Stimulated activated CD4-positive, alpha-beta T cell treated with anti-CD3 and anti-CD28 coated beads, Interleukin-2, amount 100 ng/mL, for 24 hours (primary cell): ENCODE measurements at places on chromosomes 3 and 15.

- no peak for DNase-seq
Observed at GRCh38 chr3:122253581-122253980, 70.1 kb downstream of the CASR start.

DNA sequence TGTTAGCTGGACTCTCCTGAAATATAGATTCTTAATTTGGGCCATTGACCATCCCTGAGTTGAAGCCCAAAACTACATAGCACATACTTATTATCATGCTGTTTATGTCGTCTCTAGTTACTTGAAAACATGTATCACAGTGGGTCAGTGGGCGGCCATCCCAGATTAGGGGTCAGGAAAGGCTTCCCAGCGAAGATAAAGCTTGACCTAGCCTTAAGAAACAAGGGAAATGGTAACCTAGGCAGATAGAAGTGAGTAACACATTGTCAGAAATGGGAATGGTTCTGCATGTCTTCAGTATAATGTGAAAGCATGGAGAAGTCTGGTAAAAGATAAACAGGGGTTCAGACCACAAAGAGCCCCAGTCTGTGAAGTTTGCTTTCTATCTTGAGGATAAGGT lies 124.7 kb downstream of the C3orf70 start:
- no peak for DNase-seq

DNA sequence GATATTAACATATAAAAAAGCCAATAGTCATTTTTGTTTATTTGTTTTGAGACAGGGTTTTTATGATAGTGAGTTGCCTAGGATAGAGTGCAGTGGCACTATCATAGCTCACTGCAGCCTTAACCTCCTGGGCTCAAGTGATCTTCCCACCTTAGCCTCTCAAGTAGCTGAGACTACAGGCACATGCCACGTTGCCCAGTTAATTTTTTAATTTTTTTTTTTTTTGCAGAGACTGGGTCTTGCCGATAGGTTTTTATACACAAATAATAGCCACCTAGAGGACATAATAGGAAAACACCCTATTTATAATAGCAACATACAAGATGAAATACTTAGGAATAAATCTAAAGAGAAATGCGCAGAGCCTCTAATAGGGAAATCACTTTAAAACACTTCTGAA lies 13.3 kb downstream of the EIF3J start:
- no peak for DNase-seq

- no peak for DNase-seq
Observed at GRCh38 chr15:35289024-35289617, 204.0 kb upstream of the NANOGP8 start.

- DNase-seq, result no peak
Observed at GRCh38 chr15:83061680-83062079, 5.4 kb downstream of the BTBD1 start.

GRCh38 chr3:187005827-187006481 lies 75.6 kb downstream of the ST6GAL1 start:
- DNase-seq, result no peak

GRCh38 chr15:35980719-35981118 lies 434.8 kb upstream of the DPH6 start:
- no peak for DNase-seq

GRCh38 chr3:196688349-196688748 lies 23.7 kb downstream of the CEP19 start:
- DNase-seq, result no peak

DNA sequence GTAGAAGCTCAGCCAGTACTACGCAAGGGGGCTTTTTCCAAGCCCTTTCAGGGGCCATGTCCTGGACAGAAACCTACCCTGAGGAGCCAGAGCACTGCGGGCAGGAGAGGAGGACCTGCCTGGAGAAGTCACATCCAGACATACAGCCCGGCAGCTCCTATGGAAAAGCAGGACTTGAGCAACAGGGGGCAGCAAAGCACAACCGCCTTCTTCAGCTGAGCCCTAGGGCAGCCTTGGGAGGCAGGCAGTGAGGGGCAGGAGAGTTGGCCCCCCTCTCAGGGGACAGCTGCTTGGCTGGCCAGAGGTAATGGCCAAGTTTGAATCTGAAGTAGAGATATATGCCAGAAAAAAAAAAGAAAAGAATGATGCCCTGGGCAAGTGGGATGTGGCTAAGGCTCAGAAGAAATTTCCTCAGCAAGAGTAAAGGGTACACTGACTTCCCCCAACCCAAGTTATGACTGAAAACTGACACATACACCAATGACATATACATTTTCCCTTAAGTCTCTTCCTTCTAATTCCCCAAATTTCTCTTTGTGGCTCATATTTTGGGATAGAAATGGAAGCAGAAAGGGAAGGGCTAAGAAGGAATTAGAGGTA lies 56.9 kb downstream of the CYP19A1 start:
- no peak for DNase-seq

DNA sequence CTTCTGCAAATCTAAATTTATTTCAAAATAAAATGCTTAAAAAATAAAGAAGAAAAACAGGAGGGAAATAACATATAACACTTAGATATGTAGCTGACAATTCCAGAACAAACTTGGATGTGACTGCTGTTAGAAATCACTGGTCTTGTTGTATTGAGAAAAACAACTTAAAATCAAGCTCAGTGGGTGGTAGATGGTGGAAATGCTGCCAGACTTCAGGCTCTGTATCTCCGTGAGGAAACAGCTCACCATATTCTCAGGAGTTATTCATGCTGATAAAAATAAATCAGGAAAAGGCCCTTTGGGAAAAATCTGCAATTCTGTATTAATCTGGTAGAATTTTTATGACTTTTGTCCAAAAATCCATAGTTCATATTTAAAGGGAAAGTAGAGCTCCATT lies 477.6 kb downstream of the RAP2B start:
- no peak for DNase-seq

GRCh38 chr3:16048435-16049318 lies 125.8 kb upstream of the GALNT15 start:
- DNase-seq, result peak; percentile 47

DNA sequence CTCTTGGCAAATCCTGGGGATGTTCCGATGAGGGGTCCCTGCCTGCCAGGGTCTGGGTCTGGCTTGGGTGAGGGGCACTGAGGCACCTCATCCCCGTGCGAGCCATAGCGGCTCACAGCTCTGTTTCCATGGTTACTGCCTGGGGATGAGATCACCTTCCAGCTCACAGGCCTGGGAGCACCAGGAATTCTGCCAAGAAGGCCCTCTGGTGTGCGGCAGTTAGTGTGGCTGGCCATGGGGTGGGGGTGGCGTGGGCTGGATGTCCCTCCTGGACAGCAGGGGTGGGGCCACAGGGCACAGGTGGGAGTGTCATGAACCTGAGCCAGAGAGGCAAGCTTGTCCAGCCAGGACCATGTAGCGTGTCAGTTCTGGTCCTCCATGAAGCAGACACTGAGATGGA lies 22.1 kb upstream of the PRR23E start:
- DNase-seq, result no peak

DNA sequence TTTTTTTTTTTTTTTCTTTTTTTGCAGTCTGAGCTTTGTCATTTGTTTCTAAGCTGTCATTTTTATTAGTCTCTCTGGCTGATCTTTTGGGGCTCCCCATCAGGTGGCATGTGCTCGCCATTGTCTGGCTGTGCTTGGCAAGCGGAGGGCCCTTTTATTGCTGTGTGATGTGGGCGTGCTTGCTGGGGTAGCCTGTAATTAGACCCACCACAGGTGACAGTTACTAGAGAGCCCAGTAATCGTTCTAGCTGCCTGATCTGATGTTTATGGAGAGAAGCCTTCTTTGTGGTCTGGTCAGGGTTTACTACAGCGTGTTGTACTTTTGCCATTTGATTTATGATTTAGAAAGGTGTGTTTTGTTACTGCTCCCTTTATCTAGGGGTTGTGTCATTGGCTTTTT lies 179.9 kb downstream of the MCTP2 start:
- DNase-seq, result no peak

DNA sequence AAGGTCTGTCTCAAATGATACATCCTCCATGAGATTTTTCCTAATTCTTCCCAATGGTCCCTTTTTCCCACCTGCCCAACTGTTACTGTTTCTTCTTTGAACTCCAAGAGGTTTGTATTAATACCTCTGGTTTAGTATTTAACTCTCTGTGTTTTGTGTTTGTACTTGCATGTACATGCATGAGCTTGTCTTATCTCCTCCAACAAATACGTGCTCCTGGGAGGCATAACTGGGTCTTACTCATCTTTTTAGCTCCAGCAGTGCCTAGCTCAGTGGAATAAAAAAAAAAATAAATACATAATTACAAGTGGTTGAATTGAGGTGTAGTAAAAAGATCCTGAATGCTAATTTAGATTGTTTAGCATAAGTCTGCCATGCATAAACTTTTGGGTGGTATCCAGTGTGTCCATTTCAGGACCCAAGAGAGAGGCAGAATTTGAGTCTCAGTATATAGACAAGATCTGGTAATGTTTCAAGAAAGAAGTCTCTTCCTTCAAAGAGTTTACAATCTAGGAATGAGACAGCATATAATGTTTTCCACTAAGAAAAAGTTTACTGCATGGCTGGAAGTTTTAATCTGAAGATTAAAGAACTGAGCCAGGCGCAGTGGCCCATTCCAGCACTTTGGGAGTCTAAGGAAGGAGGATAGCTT lies 1.7 kb upstream of the LYSMD2 start:
- no peak for DNase-seq

GRCh38 chr3:66066963-66067617 lies 28.4 kb upstream of the MAGI1 start:
- no peak for DNase-seq

DNA sequence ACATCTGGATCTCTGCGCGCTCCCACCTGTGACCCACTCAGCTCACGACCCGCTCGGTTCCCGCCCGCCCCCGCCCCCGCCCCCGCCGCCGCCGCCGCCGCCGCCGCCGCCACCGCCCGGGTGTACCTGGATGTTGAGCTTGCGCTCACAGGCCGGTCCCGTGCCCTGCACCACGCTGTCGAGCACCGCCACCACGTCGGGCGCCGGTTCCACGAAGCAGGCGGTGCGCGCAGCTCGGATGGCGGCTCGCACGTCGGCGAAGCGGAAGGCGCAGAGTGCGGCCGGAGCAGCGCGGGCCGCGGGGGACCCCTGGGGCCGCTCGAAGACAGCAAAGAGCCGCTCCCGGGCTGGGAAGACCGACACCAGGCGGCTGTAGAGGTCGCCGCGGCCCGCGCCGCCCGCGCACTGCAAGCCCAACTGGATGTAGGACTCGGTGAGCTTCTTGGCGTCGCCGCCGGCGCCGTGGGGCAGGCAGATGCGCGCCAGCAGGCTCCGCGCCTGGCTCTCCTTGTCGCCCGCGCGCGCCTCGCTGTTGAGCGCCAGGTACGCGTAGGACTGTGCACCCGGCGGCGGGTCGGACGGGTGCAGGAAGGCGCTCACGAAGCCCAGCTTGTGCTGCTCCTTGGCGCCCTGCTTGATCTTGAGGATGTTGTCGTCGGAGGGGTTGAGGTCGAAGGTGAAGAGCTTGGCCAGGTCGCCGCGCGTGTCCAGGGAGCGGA lies 1.1 kb downstream of the PLXND1 start:
- DNase-seq, result peak; percentile 41

DNA sequence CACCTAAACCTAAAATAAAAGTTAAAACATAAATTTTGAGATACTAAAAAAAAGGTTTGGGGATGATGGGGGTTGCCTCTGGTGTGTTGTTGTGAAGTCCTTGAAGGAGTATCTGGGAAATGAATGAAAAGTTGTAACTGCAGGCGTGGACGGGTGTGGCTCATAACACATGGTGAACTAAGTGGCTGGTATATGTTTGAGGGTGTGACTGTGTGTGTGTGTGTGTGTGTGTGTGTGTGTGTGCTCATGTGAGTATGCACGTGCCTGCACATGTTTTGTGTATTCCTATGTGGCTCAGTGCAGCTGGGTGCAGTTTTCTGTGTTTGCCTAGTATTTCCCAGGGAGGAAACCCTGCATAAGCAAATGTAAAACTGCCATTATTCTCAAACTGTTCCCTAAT lies 229.9 kb upstream of the TRIM42 start:
- DNase-seq, result no peak

DNA sequence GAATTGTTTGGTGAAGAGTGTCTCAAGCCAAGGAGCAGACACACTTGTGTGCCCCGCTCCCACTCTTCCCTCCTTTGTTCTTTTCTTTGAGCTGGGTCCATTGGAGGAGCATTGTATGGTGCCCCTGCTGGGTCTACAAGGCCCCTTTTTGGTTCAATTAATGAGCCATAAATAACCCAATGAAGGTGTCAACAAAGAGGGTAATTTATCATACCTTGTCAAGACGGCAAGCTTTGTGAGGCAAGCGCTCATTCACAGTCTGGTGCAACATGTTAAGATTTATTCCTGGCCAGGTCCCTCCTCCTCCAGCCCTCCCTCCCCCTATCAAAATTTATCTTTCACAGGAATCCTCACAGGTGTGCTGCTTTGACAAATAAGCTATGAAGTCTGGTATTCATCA lies 300.1 kb downstream of the RORA start:
- DNase-seq, result no peak

DNA sequence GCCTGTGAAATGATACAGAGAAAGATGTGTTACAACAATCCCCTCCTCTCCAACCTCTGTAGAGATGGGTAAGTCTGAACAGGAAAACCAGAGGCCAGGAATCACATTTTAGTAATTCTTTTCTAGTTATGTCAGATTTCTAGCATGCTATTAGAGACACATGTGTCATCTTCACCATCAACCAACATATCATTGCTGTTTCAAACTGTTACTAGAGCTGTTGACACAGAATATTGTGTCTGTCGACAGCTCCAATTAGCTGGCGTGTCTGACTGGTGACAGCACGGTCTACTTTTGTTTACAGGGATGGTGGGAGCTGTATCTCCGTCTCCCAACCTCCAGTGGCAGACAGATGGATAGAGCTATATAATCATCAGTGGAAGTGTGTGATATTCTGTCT lies 393.2 kb downstream of the SOX2 start:
- DNase-seq, result no peak

GRCh38 chr15:60462027-60462426 lies 16.9 kb downstream of the ICE2 start:
- no peak for DNase-seq
